ENCODE measurements at places on chromosomes 7 and 10.

DNA sequence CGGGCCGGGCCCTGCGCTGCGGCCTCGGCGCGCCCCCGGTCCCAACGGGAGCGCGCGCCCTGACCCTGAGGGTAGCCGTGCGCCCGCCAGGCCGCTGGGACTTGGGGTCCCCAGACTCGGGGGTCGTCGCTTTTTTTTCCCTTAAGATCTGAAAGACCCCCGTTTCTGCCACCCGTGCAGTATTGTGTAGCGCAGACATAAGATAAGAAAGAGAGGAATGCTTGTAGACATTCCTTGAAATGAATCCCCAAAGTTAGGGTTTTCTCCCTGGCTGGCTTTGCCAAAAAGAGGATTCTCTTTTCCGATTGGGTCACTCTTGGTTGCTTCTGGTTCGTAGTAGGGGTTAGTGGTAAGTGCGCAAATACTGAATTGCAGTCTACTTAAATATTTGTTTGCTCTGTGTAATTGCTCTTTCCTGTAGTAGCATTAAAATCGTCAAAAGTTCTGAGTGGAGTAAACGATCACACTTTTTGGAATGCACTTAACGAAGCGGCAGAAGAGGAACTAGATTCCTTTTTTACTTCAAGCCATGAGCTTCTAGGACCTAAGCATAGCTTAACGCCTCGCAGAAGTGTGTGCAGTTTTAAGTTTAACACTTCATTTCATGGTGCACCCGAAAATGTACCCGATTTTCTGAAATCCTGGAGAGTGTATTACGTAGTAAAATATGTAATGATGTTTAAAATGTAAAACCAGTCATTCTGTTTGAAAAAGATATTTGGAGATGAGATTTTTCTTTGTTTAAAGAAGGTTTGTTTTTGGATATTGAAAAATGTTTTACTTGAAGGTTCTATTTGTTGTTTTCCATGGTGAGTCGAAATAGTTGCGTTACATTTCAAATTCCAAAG, 1.3 kb downstream of the CUL1 start:
- DNase-seq: peak; percentile 12

DNA sequence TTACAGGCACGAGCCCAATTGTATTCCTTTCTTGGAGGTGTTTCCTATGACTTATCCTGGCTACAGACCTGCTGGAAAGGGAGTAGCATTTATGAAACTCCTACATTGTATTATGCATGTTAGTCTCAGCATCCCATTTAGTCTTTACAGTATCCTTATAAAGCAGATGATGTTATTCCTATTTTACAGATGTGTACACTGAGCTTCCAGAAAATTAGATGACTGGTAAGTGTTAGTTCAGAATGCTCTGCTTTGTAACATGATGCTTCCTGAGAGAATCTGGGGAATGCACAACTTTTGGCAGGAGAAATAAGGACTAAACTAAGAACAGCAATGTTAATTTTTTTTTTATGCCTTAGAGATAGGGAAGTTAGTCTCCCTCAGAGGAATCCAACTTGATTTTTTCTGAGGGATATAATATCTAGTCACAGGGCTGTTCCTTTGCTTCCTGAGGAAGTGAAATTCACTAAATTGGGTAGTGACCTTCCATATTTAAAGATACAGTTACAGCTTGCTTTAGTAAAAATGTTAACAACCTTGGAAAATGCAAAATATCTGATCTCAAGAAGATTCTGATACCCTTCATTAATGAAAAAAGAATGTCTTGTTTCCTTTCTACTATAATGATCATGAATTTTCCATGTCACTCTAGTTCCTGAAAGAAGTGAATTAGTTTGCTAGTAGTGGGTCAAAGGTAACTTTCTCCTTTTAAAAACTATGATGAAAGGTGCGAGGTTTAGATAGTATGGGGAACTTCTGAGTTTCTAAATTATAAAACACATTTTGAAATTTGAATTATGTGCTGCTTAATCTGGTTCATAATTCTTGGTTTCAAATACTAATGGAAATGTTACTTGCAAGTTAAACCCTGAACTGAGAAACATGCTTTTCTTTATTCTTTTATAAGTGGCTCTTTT, 194.0 kb upstream of the PRPS1L1 start:
- no peak for DNase-seq

DNA sequence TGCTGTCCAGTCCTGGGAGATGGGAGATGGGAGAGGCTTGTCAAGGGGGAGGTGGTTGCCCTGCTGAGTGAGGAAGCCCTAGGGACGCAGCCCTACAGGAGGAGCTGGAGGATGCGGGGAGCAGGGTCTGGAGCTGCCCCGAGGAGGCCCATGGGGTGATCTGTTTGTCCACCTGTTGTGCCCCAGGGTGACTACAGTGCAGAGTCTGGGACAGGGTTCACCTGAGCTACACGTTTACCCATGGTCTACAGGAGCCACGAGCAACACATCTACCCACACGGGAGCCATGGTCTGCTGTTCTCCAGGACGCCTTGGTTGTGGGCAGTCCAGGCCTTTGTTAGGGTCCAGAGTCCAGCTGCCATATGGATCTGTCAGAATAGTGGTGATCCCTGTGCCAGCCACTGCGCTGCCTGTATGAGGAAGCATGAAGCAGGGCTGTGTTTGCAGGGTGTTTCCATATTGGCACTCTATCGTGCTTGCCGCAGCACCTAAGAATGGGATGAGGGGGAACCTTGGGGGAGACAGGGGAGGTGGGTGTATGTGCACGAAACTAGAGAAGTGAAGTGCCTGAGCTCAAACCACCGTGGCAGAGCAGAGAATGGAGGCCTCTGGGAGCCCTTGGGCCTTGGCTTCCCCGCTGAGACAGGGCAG, 23.7 kb downstream of the ZNF775 start:
- no peak for DNase-seq

DNA sequence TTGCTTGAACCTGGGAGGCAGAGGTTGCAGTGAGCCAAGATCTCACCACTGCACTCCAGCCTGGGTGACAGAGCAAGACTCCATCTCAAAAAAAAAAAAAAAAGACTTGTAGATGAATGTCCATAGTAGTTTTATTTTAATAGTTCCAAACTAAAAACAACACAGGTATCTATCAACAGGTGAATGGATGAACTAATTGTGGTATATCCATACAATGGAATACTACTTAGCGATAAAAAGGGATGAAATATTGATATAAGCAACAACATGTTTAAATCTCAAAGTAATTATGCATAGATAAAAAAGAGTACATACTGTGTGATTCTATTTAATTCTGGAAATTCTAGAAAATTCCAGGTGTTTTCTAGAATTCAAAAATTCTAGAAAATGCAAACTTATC, 37.5 kb upstream of the MRPS16 start:
- DNase-seq: no peak

GRCh38 chr10:42984761-42985325, 92.0 kb upstream of the RET start:
- no peak for DNase-seq

DNA sequence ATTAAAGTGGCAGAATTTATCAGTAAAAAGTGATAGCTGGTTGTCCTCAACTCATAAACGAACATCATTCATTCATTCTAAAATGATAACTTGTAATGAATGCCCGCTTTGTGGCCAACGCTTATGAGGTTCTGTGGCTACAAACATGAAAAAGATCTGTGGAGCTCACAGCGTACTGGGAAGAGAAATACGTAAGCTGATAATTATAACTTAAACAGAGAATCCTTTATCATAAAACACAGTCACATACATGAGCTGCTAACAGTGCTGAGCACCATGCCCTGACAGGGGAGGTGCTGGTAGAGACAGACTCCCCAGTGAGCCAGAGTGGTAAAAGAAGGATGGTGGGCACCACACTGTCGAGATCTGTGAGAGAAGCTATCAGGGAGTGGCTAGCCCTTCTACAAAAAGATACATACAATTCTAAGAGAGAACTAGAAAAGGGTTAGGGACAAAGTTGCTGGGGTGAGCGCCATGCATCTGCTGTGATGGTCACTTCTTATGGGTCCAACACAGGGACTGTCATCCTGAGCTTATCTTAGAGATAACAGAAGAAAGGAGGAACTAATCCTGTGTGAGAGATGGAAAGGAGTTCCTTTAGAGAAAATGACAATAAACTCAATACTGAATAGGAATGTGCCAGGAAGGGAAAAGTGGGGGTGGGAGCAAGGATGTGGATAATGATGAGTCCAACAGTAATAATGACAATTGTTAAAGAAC, 106.7 kb downstream of the USP6NL start:
- DNase-seq: no peak

GRCh38 chr7:40507166-40507565, 372.4 kb downstream of the SUGCT start:
- DNase-seq: no peak

DNA sequence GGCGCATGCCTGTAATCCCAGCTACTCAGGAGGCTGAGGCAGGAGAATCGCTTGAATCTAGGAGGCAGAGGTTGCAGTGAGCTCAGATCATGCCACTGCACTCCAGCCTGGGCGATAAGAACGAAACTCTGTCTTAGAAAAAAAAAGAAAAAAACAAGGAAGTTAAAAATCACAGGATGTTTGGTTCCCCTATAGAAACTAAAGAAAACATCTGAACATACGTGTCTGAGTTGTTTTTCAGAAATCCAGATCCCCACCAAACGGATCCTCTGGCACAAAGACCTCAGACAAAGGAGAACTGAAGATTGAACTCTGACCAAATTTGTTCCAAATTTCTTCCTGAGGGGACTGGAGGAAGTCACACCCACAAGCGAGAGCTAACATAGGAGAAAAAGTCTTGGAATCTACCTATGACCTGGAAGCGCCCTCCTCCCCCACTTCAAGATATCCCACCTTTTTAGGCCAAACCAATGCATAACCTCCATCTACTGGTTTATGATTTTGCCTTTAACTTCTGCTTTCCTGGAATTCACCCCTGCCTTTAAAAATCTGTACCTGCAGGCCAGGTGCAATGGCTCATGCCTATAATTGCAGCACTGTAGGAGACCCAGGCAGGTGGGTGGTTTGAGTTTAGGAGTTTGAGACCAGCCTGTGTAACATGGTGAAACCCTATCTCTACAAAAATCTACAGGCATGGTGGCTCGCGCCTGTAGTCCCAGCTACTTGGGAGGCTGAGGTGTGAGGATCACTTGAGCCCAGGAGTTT, 19.7 kb upstream of the SIRT1 start:
- no peak for DNase-seq

- DNase-seq: no peak
Observed at GRCh38 chr10:26357203-26357602, 80.9 kb upstream of the APBB1IP start.

DNA sequence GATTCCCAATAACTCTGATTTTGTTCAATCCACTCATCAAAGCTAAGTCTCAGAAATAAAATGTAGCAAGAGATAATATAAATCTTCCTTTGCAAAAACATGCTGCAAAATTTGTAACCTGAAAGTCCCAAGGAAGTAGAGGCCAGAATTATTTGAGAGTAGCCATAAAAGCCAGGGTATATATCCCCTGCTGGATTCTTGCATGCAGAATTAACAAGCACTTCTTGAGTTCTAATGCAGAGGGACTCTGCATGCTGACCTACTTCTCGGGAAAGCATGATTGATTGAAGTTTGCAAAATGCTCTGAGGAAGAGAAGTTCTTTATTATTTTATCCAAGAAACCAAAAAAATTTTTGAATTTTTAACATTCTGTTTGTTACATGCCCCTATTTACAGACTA, 121.6 kb downstream of the THSD7A start:
- DNase-seq: no peak

DNA sequence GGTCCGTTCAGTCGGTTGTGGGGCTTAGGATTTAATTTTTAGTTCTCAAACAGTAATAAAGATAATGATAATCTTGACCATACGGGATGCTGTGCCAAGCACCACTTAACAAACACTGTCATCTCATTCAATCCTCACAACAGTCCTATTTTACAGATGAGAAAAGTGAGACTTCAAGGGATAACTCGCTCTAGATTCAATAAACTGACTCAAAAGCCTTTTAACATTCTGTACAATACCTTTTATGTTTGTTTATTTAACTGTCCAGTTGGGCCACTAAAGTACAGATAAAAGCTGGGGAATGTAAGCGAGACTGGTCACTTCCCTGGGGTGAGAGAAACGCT, 437 bp upstream of the CFAP69 start:
- DNase-seq: no peak

- DNase-seq: no peak
Observed at GRCh38 chr7:134395604-134396003, 63.3 kb downstream of the AKR1B1 start.

DNA sequence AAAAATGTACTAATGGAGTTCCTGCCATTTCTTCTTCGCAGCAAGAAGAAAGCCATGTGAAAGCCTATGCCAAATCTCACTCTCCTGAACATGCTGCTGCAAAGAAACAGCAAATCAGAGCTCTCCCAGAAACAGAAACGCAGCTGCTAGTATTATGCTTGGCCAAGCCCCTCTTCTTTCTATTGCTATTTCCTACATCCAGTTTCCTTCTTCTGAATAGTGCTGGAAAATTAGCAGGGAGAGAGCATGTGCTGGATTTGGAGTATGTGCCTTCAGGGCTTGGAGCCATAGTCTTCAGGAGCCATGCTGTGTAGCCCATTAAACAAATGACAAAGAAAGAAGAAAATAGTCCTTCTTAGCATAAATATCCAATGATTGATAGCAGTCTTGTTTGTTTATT, 852.0 kb upstream of the PHF14 start:
- no peak for DNase-seq

DNA sequence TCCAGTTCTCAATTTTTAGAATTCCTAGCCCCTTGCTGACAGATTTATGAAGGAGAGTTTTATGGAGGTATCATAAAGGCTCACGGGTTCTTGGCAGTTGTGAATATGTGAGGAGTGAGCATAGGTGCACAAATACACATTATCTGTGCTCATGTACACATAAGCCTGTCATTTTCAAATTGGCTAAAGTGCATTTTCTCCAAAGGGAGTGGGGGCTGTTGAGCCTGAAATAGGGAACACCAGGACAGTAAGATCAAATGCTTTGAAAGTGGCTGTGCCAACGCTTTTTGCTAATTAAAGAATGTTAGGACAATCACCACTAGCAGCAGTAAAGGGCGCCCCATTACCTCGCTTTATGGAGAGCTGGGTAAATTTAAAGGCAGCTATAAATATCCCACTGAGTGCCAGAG, 8.3 kb upstream of the LRRC4 start:
- no peak for DNase-seq

GRCh38 chr10:66783316-66783715, 142.5 kb upstream of the LRRTM3 start:
- DNase-seq: no peak

GRCh38 chr10:131743190-131744151, 157.3 kb upstream of the PPP2R2D start:
- no peak for DNase-seq

DNA sequence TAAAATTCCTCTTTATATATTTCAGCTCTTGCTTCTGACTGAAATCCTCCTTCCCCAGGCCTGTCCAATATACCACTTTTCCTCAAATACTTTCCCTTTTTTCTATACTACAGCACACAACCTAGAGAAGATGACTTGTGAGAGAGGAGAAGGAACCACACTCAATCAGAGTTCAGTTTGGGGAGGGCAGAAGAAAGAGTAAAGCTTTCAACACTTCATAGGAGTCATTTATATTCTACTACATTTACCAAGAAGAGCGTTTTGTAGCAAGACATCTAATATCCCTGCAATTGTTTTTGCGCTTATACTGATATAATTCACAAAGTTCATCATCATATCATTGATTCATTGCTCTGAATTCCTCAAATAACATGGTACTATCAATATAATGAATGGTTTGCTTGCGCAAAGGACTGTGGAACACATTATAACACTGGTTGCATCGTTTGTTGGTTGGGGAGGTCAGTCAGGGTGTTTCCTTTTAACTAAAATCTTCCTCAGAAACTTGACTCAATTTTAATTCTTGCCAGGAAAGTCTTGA, 792.5 kb upstream of the CELF2 start:
- DNase-seq: no peak

Data from CD4-positive, alpha-beta T cell treated with Interleukin-21 for 1 hour (primary cell).